ENCODE measurements at places on chromosomes 4 and X. TPM values are rescaled to one million over a fixed set of nuclear protein-coding genes. Genes with fewer than 3 reads are reported as not detected.

DNA sequence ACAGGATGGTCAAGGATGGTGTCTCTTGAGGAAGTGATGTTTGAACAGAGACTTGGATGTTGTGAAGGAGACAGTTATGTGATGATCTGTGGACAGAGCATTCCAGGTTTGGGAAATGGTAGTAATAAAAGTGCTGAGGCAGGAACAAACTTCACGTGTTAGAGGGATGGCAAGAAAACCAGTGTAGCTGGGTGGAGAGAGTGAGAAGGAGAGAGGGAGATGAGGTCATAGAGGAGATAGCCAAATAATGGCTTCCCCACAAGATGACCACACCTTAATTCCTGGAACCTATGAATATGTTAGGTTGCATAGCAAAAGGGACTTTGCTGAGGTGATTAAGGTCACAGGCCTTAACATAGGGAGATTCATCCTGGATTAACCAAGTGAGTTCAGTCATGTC lies 75.6 kb upstream of the GPR50 start:
- H3K4me1 ChIP-seq = no peaks in the 10 kb centered on the region
- no peak for DNase-seq
- no peaks in the 10 kb centered on the region for H3K36me3 ChIP-seq
- no peak overlapping the region for H3K4me3 ChIP-seq

DNA sequence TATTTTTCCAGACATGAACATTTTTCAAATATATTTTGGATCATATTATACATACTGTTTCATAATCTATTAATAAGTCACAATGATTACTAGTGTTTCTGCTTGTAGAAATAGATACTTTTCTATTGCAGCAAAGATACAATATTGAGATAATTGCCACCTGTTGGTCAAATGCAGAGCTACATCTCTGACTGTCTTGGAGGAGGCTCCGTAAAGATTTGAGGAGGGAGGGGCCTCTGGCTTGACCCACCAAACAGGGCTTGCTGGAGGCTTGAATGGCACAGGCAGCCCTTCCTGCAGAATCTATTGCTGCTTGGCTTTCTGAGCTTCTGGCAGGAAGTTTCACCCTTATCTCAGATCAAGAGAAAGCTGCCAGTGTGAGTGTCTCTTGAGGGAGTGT lies 99.3 kb upstream of the ARMCX2 start:
- H3K4me3 ChIP-seq = no peak overlapping the region
- no peaks in the 10 kb centered on the region for H3K27me3 ChIP-seq
- peaks cover 7% of the 10 kb centered on the region for H3K4me1 ChIP-seq
- DNase-seq = peak; percentile 83

CDKL2 gene
- total RNA-seq = 1.8 TPM

GRCh38 chr4:125693228-125693627 lies 378.5 kb downstream of the FAT4 start:
- no peak overlapping the region for H3K27ac ChIP-seq
- no peaks in the 10 kb centered on the region for H3K27me3 ChIP-seq
- H3K36me3 ChIP-seq = no peaks in the 10 kb centered on the region

- H3K27ac ChIP-seq = no peak overlapping the region
- no peaks in the 10 kb centered on the region for H3K36me3 ChIP-seq
- H3K27me3 ChIP-seq = no peaks in the 10 kb centered on the region
- DNase-seq = peak; percentile 83
- peaks cover 5% of the 10 kb centered on the region for H3K4me1 ChIP-seq
- peak overlapping the region; percentile 57 for H3K4me3 ChIP-seq
Measured at GRCh38 chr4:46124773-46125413, 1.0 kb upstream of the GABRG1 start.

DNA sequence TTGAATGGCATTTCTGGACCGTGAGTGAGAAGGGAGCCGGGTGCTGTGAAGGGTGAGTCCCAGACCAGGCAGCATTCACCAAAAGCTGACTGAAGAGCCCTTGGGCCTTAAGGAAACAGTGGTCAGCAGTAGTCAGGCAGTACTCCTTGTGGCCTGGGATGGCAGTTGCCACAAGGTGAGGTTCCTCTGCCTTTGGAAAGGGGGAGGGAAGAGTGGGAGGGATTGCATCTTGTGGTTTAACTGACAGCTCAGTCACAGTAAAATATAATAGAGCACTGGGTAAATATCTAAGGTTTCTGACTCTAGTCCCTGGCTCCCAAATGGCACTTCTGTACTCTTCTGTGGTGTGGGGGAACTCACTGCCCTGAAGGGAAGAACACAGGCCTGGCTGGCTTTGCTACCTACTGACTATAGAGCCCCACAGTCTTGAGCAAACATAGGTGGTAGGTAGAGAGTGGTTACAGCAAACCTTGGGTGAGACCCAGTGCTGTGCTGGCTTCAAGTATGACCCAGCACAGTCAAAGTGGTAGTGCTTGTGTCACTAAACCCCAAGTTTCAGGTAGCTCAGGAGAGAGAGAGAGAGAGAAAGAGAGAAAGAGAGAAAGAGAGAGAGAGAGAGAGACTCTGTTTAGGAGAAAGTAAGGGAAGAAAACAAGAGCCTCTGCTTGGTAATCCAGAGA lies 154.2 kb downstream of the TEX11 start:
- no peak overlapping the region for H3K27ac ChIP-seq
- no peaks in the 10 kb centered on the region for H3K4me1 ChIP-seq
- DNase-seq = no peak

IL15 gene
- total RNA-seq = 2.7 TPM

ARHGAP4 gene
- 57.8 TPM for total RNA-seq

GRCh38 chrX:113412106-113412505 lies 571.5 kb upstream of the AMOT start:
- no peak overlapping the region for H3K4me3 ChIP-seq
- H3K36me3 ChIP-seq = no peaks in the 10 kb centered on the region

COL4A5 gene
- total RNA-seq = 48.1 TPM

DNA sequence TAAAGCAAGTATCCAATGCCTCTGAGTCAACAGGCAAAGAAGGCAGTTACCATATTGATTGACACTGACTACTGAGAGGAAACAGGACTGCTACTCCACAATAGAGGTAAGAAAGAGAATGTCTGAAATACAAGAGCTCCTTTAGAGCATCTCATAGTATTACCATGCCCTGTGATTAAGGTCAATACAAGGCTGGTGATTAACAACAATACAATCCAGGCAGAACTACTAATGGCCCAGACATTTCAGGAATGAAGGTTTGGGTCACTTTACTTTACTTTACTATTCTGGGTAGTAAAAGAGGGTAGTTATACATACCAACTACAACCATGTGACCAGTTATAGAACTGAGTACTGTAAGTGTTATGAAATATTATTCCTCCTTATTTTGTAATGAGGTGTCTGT lies 44.5 kb downstream of the BRWD3 start:
- no peaks in the 10 kb centered on the region for H3K36me3 ChIP-seq
- H3K27me3 ChIP-seq = no peaks in the 10 kb centered on the region
- H3K4me1 ChIP-seq = peaks cover 9% of the 10 kb centered on the region
- H3K27ac ChIP-seq = no peak overlapping the region
- H3K4me3 ChIP-seq = no peak overlapping the region
- DNase-seq = peak; percentile 5

- no peak for DNase-seq
- H3K4me1 ChIP-seq = no peaks in the 10 kb centered on the region
- H3K27me3 ChIP-seq = no peaks in the 10 kb centered on the region
- no peaks in the 10 kb centered on the region for H3K36me3 ChIP-seq
- H3K4me3 ChIP-seq = no peak overlapping the region
Measured at GRCh38 chr4:70179811-70180210, 15.7 kb upstream of the ODAM start.

GRCh38 chrX:37905436-37906147 lies 58.2 kb upstream of the DYNLT3 start:
- H3K27me3 ChIP-seq = peaks cover 12% of the 10 kb centered on the region
- peak; percentile 70 for DNase-seq
- H3K27ac ChIP-seq = no peak overlapping the region
- no peaks in the 10 kb centered on the region for H3K4me1 ChIP-seq

GRCh38 chr4:85268961-85269360 lies 206.0 kb upstream of the ARHGAP24 start:
- H3K27ac ChIP-seq = no peak overlapping the region
- H3K27me3 ChIP-seq = no peaks in the 10 kb centered on the region
- DNase-seq = no peak
- H3K4me3 ChIP-seq = no peak overlapping the region

DNA sequence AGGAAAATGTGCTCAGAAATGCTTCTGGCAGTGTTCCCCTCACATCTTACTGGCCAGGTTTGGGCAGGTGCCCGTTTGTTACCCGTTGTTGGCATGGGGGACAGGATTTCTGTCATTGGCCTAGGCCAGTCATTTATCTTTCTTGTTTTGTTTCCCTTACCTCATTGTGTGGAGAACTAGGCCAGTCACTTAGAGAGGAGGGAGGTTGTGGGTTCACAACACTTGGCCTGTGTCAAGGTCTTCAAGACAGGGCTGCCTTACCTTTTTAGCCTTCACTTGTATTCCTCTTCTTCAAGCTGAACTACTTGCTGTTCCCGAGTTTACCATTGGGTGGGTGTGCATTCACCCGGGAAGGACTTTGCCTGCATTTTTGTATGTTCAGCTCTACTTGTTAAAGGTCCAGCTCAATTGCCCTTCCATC lies 17.7 kb downstream of the SNX25 start:
- H3K4me1 ChIP-seq = no peaks in the 10 kb centered on the region
- H3K27me3 ChIP-seq = no peaks in the 10 kb centered on the region
- H3K4me3 ChIP-seq = no peak overlapping the region
- H3K36me3 ChIP-seq = no peaks in the 10 kb centered on the region
- DNase-seq = peak; percentile 41

GRCh38 chr4:39054497-39054896 lies 7.5 kb upstream of the KLHL5 start:
- no peak overlapping the region for H3K27ac ChIP-seq
- H3K27me3 ChIP-seq = no peaks in the 10 kb centered on the region
- no peak overlapping the region for H3K4me3 ChIP-seq
- DNase-seq = no peak
- H3K4me1 ChIP-seq = peaks cover 11% of the 10 kb centered on the region

DNA sequence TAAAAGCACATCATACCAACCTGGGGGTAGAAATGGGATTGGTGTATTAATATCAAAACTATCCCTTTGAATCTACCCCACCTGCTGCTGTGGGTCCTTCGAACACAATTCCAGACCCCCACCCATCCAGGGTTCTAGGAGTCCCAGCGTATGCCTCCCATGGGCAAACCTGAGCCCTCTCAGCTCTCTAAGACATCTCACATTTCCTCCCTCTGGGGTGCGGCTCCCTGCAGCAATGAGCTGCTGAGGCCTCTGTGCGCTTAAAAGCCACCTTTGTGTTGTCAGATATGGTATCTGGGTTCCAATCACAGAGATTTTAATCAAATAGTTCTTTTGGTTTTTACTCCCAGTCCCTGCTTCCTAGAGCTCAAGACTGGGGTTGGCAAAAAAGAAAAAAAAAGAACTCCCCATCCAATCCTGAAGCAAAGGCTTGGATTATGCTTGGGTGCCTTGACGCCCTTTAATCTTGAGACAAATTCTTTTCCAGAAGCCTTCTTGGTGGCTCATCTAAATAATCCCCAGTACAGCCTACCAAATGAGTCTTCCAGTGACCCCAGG lies 37.5 kb upstream of the NOCT start:
- peak overlapping the region; percentile 10 for H3K4me3 ChIP-seq
- H3K4me1 ChIP-seq = peaks cover 49% of the 10 kb centered on the region

- H3K27ac ChIP-seq = no peak overlapping the region
- peaks cover 37% of the 10 kb centered on the region for H3K4me1 ChIP-seq
- no peaks in the 10 kb centered on the region for H3K27me3 ChIP-seq
- peak; percentile 57 for DNase-seq
- no peak overlapping the region for H3K4me3 ChIP-seq
- H3K36me3 ChIP-seq = no peaks in the 10 kb centered on the region
Measured at GRCh38 chr4:24655971-24656370, 71.6 kb upstream of the DHX15 start.

GRCh38 chrX:54695816-54696487 lies 102.1 kb downstream of the ITIH6 start:
- no peak for DNase-seq
- no peaks in the 10 kb centered on the region for H3K27me3 ChIP-seq
- no peak overlapping the region for H3K4me3 ChIP-seq
- no peak overlapping the region for H3K27ac ChIP-seq

DNA sequence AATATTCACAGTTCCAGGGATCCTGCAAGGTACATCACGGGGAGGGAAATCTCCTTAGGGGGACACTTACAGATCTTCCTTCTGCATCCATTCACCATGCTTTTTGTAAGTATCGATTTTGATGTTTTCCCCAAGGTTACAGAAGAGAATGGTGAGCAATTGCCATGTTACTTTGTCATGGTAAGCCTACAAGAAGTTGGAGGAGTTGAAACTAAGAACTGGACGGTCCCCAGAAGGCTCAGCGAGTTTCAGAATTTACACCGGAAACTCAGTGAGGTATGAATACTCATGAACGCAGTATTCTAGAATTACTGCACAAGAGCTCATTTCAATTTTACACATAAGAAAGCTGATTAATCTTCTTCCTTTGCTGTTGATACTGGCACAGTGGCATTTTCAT lies 53.9 kb downstream of the LRP2BP start:
- H3K27ac ChIP-seq = no peak overlapping the region
- peaks cover 4% of the 10 kb centered on the region for H3K36me3 ChIP-seq
- H3K4me1 ChIP-seq = no peaks in the 10 kb centered on the region
- DNase-seq = no peak

P2RY8 gene
- total RNA-seq = not detected

DNA sequence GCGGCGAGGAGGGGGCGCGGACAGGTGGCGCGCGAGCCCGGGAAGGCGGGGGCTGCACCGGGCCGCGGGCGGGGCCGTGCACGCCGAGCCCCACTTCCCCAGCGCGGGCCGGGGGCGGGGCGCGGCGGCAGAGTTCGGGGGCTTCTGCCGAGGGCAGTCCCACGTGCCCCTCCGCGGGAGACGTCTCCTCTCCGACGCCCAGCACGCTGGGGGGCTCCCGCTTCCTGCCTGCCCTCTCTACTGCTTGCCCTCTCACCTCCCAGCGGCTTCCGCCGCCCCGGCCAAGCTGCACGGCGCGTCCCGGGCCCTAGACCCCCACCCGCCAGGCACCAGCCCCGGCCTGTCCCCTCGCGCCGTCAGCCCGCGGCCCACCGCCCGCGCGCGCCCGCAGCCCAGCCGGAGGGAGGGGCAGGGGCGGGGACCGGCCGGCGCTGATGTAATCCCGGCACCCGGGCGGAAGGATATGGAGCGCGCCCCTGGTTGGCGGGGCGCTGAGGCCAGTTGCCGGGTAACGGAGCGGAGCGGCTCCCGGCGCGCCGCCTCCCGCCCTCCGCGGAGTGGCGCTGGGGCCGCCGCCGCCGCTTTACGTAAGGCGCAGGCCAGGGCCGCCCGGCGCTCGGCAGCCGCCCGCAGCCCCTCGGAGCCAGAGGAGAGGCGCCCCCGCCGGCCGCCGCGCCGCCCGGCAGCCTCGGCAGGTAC lies at the start of gene KIAA0232:
Gene KIAA0232, plus strand, starts transcription at position 581 of the 699 bp plus-strand sequence. CDS start 41,727 bp downstream, outside the sequence.
- no peaks in the 10 kb centered on the region for H3K36me3 ChIP-seq
- H3K27ac ChIP-seq = peak within 1 kb of the TSS; percentile 95
- peaks cover 6% of the 10 kb centered on the region for H3K27me3 ChIP-seq
- DNase-seq = peak; percentile 95
- peaks cover 32% of the 10 kb centered on the region for H3K4me1 ChIP-seq
